HuH-7 (cell line): ENCODE measurements at places on chromosomes 11 and 22.

GRCh38 chr22:46993633-46994032 is 231.2 kb downstream of the TBC1D22A start:
- no peak for DNase-seq

DNA sequence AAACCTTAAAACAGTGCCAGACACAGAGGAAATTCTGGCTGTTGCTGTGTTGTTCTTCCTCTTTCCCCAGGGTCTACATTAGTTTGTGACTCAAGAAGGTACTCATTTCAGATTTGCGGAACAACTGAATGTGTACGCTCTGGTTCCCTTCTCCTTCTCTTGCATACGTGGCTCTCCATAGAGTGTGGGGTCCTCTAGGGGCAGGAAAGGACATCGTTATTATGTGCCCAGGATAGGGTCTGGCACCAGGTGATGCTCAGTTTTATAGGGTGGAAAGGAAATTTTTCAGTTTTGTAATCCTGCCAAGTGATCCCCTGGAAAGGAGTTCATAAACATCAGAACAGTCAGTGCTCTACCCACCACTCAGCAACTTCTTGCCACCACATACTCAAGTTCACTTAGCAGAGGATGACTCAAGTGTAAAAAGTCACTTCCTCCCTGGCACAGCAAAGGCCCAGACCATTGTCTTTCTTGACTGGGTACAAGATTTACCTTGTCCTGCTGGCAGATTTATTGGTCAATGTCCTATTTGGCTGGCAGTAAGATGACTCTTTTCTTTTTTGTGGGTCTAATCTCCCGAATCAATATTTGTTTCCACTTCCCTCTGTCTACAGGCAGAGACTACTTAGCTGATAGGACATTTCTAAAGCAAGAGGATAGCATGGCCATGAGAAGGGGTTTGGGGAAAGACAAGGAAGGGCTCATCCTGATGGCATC is 246.0 kb upstream of the TENM4 start:
- no peak for DNase-seq

GRCh38 chr11:14306481-14306880 is 52.5 kb downstream of the RRAS2 start:
- DNase-seq: no peak

GRCh38 chr11:132784441-132784840 is 747.9 kb downstream of the OPCML start:
- no peak for DNase-seq

DNA sequence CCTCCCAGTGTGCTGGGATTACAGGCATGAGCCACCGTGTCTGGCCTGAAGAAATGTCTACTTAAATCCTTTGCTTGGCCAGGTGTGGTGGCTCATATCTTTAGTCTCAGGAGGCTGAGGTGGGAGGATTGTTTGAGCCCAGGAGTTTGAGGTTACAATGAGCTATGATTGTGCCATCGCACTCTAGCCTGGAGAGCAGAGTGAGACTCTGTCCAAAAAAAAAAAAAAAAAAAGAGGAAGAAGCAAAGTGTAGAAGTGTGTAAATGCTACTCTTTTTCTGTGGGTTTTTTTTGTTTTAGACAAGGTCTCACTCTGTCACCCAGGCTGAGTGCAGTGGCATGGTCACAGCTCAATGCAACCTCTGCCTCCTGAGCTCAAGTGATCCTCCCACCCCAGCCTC is 6.4 kb upstream of the ATG16L2 start:
- no peak for DNase-seq

DNA sequence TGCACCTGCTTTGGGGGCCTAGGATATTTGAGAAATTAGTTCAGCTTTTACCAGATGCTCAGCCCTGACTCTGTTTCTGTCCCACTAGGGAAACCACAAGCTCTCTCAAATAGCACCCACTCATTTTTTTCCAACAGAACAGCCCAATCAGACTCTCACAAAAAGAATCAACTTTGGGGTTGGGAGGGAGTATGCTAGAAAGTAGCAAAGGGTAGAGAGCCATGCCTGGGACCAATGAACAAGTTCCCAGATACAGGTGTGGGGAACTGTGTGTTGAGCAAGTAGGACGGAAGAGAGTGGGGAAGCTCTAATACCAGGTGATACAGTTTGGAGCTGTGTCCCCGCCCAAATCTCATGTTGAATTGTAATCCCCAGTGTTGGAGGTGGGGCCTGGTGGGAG is 41.1 kb downstream of the TRIM66 start:
- no peak for DNase-seq

DNA sequence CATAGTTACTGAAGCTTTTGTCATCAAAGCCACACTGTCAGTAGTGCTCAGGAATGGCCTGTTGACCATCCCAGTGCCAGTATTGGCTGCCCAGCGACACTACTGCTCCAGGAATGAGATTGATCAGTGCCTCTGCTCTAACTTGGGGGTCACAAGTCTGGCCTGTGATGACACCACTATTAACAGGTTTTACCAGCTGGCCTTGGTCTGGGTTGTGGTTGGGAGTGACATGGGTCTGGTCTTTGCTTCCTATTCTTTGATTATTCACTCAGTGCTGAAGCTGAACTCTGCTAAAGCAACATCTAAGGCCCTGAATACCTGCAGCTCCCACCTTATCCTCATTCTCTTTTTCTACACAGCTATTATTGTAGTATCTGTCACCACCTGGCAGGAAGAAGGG is 21.5 kb downstream of the OR56B4 start:
- DNase-seq: no peak

DNA sequence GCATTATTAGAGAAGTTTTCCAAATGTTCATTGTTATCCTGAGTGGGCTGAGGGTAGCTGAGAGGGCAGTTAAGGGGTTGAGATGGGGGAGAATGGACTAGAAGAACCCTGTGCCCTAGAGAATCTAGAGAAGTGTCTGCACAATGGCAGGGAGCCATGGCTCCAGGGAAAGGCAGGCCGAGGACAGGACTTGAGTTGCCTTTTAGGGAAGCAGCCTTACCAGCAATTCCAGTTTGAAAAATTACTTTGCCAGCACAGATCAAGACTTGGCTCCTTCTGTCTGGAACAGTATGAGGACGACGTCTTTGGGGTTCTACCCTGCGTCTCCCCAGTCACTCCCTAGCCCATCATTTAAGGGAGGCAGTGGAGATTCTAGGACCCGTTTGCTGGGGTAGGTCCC is 25.7 kb upstream of the MICAL3 start:
- DNase-seq: no peak

DNA sequence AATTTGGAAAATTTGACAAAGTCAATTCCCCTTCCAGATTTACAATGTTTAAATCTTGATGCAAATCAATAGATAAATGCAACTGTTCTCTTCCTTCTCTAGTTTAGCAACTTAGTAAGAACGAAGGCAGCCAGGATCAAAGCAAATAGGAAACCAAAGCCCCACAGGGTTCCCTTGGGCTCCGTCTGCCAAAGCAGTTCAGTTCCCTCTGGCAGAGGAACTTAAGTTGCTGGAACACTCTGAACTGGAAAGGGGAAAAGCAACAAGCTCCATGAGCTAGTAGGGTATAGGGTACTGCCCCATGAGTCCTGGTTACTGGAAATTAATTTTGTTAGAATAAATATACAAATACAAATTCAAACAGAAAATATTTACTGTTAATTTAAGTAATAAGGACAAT is 91.3 kb downstream of the RELT start:
- DNase-seq: no peak

- no peak for DNase-seq
Observed at GRCh38 chr22:31883989-31884388, 60.3 kb upstream of the YWHAH start.

DNA sequence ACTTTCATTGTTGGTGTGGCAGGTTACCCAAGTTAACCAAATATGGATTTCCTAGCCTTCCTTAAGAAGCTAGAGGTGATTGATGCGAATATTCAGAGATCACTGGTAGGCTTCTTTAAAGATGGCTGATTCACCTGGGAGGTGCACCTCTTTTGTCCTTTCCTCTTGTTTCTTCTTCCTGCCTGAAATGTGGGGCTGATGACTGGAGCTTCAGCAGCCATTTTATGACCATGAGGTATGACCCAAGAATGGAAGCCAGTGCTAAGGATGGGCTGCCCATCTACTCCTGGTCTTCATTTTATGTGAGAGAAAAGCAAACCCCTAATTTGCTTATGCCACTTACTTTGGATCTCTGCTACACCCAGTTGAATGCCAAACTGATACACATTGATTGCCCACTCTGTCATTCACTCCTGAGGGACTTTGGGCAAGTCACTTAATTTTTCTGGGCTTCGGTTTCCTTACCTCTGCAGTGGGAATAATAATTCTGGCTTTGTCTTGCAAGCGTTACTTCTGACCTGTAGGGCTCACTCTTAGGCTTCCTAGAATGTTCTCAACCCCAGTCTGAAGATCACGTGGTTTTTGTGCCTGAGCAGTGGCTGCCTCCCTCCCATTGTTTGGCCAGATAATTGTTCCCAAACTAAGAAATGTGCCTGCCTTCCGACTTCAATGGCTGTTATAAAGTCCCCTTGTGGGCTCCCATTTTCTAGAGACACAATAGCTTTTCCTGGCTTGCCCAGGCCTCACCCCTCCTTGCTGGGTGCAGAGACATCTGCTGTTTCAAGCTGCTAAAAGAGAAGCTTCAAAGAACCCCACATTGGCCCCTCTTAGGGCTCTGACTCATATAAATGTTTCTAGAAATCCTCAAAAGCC is 243.1 kb downstream of the ST3GAL4 start:
- DNase-seq: no peak

GRCh38 chr11:116993599-116993998 is 104.6 kb downstream of the SIK3 start:
- no peak for DNase-seq

DNA sequence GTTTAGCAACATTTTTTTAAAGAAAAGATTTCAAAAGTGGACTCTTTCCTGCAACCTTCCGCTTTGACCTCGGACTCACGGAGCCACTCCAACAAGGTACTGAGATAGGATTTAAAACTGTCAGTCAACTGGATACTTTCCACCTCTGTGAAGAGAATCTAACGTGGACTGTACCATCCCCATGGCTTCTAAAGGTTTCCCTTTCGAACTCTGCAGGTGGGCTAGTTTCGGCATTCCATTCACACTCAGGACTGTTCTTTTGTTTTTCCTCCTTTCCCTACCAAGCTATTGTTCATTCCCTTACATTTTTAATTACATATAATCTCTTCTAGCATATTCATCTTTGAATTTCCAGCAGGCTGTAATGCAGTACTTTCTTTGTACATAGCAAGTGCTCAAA is 88.5 kb upstream of the AKIP1 start:
- DNase-seq: no peak

DNA sequence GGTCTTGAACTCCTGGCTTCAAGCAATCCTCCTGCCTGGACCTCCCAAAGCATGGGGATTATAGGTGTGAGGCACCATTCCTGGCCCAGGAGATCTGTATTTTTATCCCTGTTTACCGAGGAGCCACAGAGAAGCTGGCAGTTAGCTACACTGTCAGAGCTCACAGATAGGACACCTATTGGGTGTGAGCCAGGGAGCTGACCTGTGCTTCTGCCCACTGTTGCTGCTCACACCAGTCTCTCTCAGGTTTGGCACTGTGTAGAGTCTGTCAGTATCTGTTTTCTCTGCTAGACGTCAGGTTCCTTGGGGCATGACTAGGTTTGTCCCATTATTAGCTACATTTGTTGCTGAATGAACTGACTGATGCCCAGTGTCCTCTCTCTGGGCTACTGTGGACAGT is 17.5 kb downstream of the PPP6R2 start:
- no peak for DNase-seq

DNA sequence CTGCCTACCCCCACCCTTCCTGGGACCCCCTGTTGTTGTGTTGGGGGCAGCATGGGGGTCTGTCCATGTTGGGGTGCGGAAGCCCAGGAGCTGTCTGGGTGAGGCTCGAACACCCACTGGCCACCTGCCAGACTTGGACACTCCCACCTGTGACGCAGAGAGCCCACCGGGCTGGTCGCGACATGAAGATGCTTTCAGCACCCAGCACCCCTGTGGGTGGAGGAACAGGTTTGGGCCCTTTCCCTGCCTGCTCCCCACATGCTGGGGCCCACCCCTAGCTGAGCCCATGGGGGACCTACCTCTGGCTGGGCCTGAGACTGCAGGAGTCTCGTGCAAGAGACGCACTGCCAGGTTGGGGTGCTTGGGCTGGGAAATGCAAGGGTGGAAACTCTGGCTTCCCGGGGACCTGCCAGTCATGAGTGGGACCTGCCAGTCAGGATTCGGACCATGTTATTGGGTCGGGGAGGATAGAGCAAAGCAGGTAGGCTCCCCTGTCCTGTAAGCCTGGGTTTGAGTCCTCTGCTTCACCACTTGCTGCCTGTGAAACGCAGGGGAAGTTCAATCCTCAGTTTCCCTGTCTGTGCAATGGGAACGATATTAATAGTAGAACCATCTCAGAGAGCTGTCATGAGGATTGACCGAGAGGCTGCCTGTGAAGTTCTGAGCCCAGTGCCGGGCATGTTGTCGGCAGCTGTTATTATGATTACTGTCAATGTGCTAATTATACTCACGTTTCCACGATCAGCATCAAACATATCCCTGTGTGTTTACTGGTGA is 24.1 kb downstream of the KIAA1671 start:
- DNase-seq: no peak

DNA sequence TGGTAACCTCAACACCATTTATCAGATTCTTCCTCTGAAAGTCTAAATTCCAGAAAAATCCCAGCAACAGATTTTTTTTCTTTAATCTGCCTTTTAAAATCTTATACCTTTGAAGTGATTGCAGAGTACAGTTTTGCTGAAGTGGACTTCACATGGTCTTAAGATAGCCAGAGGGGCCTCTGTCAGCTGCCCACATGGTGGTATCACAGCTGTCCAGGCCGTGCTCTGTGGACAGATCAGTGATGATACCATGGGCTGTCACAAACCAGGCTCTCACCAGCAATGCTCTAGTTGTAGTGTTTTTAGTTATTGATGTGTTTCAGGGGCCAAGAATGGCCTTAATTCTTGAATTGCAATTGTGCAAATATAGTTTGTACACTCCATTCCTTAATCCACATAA is 44.0 kb downstream of the PARVA start:
- DNase-seq: no peak

DNA sequence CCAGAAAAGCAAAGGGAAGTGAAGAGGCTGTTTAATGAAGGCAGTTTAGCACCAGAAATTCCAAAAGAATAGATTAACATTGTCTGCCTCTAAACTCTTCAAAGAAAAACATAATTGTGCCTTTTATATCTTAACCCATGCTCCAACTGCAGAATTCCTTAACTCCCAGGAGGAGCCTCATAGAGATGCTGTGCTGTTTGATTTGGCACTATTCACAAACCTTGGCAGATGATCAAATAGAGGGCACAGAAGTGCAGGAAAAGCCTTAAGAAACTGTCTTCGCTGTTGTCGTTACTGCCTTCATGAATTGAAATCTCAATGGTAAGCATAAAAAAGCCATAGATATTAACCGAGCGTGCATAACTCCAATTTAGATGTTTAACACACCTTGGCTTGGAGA is 124.1 kb upstream of the MPPED2 start:
- DNase-seq: no peak

- DNase-seq: no peak
Observed at GRCh38 chr11:109383306-109383705, 38.7 kb upstream of the C11orf87 start.
